ENCODE measurements at places on chromosomes 7 and 10.

DNA sequence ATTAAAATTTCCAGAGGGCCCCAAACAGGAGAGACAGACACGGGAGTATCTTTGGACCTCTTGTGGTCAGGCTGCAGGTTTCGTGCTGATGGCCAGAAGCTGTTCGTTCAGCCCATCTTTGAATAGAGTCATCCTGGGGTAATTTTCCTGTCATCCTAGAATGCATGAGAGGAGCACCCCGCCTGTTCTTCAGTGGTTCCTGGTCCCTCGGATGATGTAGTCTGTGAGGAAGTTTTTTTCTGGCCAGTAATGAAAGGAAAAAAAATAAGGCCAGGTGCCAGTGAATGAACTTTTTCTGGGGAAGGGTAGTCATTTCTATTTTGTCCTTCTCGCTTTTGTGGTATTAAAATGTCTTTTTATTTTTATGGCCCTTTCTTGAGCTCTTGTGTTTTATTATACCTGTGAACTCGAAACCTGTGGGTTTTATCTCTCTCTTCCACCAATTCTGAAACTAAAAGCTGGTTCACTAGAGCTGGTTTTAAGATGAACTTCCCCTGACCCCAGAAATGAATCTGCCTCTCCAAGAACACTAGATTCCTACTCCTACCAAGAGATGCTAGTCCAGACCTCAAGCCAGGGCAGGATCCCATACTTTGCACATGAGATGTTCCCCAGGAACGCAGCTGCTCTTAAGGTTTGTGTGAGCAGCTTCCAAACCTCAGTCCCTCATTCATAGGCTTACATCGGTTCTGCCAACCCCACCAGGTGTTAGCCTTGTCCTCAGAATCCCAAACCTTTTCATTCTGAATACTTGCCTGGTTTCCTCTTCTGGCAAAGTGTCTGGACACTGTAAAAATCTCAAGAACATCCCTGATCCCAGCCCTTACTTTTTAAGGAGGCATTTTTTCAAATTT, 15.4 kb upstream of the MEST start:
- DNase-seq, result no peak

DNA sequence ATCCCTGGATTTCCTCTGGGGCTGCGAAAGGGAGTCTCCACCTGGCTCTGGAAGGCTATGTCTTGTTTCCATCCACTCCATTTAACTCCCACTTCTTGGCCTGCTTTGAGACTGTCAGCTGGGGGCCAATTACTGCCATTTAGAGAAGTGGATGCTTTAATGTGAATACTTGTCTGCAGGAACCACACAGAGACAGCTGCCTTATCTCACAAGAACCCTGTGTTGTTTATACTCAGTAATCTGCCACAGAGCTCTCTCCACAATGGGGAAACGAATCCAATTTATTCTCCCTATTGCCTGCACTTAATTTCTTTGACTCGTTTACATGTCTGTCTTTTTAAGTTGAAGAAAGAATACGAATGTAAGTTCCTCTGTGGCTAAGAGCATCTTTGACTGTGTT, 787.0 kb upstream of the C7orf33 start:
- no peak for DNase-seq

DNA sequence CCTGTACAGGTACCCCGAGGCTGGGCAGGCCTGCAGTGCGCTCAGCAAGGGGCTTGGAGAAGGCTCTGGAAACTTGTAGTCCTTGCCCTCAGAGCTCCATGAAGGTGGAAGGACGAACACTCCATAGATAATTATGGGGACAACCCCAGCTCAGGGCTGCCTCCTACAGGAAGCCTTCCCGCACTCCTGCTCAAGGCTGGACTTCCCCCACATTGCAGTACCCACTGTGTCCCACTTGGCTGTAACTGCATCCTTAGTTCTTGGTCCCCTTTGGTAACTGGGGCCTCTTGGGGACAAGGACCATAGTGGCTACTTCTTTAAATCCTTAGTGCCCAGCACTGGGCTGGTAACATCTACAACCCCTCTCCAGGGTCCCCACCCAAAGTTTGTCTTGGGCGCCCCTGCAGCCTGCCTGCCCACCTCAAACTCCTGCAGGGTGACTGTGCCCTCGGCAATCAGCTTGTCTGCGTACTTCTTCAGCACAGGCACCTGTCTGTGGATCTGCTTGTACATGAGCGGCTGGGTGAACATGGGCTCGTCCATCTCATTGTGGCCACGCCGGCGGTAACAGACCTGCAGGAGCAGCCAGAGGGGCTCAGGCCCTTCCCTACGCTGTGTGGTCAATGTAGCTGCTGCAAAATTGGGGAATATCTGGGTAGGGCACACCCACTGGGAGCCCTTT, 17.1 kb downstream of the OGDHL start:
- no peak for DNase-seq

- DNase-seq, result no peak
Measured at GRCh38 chr10:110029450-110029849, 21.7 kb downstream of the ADD3 start.

DNA sequence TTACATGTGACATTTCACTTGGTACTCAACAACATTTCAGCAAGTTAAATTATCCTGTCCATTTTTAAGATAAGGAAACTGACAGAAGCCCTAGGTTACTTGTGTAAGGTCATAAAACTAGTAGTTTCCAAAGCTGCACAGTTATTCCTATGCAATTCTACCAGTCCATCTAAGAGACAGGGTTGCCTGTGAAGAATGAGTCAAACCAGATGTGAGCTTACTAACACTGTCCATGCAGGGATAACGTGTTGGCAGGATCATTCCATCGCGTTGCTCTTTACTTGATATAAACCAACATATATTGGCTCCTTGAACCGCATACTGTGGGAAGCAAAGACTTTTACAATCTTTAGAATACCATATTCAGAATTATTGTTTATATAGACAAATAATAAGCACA, 280.9 kb upstream of the HGF start:
- no peak for DNase-seq

- DNase-seq, result no peak
Measured at GRCh38 chr10:132611986-132612385, 74.4 kb downstream of the INPP5A start.

Data from KG1 (cell line).